ENCODE measurements at places on chromosomes 13 and 19.
A peak's percentile ranks its signal among the peaks of the same experiment; 100 is the strongest.

DNA sequence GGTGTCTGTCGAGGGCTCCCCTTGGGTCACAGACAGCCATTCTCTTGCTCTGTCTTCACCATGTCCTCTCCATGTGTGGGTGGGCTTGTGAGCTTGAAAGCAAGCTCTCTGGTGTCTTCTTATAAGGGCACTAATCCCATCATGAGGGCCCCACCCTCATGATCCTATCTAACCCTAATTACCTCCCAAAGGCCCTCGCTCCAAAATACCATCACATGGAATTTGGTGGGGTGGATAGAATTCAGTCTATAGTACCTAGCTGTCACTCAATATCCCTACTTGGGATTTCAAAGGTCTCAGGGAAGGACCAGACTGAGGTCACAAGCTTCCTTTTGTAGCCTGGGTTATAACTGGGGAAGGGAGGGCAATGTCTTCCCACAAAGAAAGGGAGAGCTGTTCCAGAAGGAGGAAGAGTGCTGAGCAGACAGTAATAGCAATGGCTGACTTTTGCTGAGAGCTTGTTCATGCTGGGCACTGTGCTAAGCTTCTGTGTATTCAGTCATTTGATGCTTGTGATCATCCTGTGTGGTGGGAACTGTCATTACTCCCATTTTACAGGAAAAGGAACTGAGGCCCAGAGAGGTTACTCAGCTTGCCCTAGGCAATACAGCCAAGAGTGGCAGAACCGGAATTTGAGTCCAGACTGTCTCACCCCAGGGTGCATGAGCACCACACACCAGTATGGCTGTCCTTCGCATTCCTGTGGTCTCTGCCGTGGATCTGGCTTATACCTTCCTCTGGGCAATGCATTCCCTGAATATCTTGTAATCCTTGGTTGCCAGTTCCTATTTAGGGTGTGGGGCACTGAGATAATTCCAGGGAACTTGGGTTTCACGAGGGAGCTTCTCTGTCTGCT, 8.2 kb downstream of the FXYD5 start:
- no peak for DNase-seq

DNA sequence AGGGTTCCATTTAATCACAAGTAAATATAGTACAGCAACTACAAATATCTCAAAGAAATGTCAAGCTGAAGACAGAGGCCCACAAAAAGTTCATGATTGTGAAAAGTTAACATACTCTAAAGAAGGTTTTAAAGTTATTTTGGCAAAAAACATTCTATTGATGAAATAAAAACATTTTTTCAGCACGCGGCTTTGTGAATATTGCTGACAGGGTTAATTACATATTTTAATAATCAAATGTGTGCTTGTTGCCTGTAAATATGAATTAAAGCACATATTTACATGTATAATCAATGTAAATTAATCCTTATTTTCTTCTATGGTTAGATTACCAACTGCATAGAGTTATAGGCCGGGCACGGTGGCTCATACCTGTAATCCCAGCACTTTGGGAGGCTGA, 328.1 kb downstream of the MZT1 start:
- DNase-seq: no peak

GRCh38 chr19:45468803-45469131, 971 bp downstream of the FOSB start:
- DNase-seq: peak; percentile 21

DNA sequence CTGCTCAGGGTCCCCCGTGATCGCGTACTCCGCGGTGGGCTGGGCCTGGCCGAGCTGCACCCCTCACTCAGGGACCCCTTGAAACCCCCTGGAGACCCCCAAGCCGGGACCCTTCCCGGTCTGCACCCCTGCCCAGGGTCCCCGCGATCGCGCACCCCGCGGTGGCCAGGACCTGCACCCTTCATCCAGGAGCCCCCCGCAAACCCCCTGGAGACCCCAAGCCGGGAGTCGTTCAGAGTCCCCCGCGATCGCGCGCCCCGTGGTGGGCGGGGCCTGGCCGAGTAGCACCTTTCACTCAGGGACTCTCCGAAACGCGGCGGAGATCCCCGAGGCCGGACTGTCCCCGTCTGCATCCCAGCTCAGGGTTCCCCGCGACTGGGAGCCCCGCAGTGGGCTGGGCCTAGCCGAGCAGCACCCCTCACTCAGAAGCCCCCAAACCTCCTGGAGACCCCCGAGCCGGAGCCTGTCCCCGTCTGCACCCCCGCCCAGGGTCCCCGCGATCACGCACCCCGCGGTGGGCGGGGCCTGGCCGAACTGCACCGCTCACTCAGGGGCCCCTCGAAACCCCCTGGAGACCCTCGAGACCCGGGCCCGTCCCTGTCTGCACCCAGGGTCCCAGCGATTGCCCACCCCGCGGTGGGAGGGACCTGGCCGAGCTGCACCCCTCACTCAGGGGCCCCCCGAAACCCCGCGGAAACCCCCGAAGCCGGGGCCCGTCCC, 748 bp downstream of the LMNB2 start:
- no peak for DNase-seq

Measured in urinary bladder (tissue), 4 donors.